Non-pigmented ciliary epithelial cell (primary cell): ENCODE measurements at places on chromosomes 4 and X.

GRCh38 chrX:53000447-53001135, 42.3 kb upstream of the FAM156A start:
- DNase-seq: no peak

DNA sequence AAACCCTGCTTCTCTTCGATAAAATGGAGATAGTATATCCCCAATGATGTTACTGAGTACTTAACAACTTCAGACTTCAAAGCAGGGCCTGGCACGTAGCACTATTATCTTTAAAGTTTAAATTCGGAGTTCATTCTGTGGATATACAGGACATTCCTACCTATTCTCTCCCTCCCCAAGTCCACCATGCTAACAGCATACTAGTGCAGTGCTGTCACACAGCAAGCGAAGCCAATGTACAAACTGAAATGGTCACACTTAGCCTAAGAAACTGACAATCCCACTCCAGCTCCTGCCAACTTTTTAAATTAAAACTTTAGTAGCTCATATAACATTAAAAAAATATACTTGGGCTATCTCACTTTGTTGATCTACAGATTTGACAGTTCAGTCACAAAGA, 1.2 kb upstream of the DNAJB14 start:
- no peak for DNase-seq

GRCh38 chr4:147407261-147408045, 73.4 kb upstream of the EDNRA start:
- no peak for DNase-seq

DNA sequence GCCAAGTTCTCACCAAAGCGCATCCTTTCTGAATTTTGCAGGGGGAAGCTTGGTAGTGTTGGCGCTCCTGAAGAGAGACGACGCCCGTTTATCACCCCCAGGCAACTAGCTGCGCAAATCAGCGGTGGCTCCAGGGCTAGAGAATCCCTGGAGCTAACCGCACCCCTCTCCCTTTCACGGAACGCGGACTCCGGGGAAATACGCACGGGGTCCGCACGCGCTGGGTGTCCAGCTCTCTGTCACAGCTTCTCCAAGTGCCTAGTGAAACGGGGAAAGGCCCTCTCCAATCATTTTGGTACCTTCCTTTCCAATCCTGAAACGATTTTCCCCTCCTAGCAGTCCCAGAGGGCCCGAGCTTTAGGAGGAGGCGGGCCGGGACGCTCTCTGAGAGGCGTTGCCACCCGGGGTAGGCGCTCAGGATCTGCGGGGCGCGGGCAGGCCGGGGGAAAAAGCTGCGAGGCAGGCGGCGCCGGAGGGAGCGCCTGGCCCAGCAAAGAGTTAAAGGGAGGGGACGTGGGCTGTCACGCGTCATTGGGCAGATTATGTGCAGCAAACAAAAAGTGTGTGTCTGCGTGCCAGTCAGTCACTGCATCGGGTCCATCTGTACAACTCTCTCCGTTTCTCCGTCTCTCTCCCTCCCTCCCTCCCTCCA, at the start of gene PRDM8:
TSS of gene PRDM8 (plus strand) at position 582 of the 652 bp plus-strand sequence. CDS start 2,578 bp downstream, outside the sequence.
- DNase-seq: no peak

- no peak for DNase-seq
These were observed 129.8 kb downstream of the PTTG2 start for GRCh38 chr4:38089961-38090360.

DNA sequence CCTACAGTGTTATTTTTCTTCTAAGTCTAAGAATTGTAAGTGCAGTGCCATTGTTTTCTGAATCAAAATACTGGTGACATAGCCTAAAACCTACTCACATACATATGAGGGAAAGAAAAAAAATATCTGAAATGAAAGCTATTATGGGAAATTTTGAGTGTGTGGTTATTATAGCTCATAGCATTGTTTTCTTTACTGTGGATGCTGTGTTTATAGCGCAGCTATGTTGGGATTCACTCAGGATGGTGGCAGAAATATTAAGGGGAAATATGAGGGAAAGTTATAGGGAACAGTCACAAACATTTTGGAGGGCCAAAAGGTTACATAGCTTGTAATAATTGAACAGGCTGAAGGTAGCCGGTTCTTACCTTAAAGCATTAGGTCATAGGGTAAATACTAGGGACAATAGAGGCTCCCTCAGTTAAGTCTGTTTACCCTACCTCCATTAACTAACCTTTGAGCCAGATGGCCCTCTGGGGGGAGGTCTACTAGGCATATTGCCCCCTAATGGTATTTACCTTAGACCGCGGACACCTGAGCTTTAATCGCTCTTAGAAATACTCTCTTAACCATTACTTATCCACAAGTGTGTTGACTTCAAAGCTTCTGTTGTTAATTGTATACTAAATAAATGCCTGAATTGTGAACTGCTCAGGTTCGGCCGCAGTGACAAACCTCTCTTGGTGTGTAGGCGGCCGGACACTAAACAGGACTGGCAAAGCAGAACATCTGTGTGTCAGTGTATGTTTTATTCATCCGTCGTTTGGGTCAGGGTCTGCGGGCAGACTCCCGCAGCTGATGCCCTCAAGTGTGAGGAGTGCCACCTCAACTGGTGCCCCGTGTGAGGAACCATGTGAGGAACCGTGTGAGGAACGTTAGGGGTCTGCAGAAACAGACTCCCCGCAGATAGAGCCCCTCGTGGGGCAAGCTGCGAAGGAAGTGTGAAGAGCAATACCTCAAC, 21.3 kb upstream of the SULT1B1 start:
- no peak for DNase-seq

GRCh38 chr4:118883861-118884260, 4.8 kb upstream of the SYNPO2 start:
- no peak for DNase-seq

- no peak for DNase-seq
These were observed 29.3 kb downstream of the CXorf58 start for GRCh38 chrX:23937100-23937499.

- DNase-seq: no peak
These were observed 34.4 kb upstream of the MSMO1 start for GRCh38 chr4:165293061-165293460.
